ENCODE measurements at places on chromosomes 4 and X.

DNA sequence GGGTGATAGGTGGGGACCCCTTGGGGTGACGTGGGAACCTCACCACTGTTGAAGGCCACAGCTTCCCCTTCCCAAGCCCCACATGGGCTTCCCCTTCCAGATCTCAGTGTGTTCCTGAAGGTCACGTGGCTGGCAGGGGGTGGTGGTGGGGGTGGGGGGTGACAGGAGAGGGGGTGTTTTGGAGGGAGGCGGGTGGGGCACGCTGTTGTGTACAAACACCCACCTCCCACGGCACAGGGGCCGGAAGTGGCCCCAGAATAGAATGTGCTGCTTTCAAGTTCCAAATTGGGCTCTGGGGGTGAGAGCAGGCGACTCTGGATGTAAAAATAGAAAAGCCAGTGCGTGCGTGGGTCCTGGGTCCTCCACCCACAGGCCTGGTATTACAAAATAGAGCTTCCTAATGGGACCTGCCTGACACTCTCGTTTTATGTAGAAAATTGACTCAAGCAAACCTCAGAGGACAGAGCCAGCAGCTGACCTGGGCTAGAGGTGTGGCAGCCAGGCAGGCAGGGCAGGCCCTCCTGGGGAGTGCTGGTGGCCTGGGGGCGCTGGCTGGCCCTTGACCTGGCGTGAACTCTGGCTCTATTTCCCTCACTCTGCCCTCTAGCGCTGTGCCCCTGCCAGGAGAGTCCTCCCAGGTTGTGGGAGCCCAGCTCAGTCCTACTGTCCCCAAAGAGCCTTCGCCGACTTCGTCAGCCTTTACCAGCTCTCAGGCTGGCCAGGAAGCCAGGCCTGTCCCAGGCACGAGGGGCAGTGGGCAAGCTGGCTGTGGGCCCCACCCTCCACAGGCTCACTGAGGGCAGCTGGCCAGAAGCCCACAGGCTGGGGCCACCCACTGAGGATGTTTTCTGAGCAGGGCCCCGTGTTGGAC is 5.4 kb upstream of the SH3BP2 start:
- DNase-seq, result no peak

DNA sequence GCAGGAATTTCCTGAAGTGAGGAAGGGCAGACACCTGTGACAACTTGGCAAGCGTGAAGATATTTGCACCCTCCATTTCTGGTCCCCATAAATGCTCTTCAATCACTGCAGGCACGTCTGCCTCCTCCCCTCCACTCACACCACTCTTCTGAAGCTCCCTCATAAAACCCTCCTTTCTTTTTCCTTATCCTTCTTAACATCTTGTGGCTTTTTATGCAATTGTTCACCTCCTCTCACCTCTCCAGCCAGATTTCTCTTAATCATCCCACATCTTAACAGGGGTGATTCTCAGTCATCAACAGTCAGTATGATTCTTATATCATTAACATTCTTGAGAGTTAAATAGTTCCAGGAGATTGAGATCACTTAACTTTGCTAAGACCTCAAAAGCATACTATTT is 277.4 kb downstream of the SPRY1 start:
- DNase-seq, result no peak

DNA sequence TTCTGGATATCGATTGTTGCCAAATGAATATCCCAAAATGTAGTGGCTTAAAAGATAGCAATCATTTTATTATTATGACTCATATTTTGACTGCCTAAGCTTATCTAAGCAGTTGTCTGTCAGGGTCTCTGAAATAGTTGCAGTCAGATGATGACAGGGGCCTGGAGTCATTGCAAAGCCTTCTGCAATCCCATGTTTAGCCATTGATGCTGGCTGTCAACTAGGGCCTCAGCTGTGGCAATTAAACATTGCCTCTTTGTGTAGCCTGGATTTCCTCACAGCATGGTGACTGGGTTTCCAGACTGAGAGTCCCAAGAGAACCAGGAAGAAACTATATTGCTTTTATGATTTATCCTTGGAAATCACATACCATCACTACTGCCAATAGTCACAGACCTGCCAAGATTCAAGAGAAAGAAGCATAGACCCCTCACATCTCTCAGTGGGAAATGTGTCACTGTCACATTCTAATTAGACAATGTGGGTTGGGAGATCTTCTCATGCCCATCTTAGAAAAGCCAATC is 227.3 kb upstream of the NOCT start:
- no peak for DNase-seq

GRCh38 chr4:53535567-53535966 is 55.7 kb downstream of the LNX1 start:
- no peak for DNase-seq

GRCh38 chrX:30910124-30910860 is 21.2 kb upstream of the TAB3 start:
- no peak for DNase-seq

DNA sequence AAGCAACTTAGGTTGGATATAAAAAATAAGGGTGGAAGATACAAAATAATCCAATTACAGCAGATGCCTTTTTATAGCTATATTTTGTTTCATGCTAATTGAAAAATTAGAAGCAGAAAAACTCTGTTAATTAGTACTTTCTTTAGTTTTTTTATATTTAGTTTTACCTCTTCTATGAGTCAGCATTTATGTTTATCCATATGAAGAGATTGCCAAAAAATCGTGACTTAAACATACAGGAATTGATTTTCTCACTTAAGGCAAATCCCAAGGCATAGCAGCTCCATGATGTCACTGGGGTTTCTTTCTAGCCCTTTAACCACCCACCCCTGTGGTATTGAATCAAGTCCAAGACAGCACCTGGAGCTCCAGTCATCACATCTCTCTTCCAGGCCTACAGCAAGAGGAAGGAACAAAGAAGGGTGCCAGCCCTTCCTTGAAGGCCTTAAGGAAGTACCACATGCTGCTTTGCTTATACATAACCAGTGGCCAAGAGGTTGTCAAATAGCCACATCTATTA is 365.8 kb upstream of the TENM3 start:
- no peak for DNase-seq

- no peak for DNase-seq
Measured at GRCh38 chr4:46993075-46994006, at the start of gene GABRA4. Gene GABRA4, minus strand, starts transcription at chr4:46993581. Its CDS starts 157 bp downstream, at chr4:46993424.

DNA sequence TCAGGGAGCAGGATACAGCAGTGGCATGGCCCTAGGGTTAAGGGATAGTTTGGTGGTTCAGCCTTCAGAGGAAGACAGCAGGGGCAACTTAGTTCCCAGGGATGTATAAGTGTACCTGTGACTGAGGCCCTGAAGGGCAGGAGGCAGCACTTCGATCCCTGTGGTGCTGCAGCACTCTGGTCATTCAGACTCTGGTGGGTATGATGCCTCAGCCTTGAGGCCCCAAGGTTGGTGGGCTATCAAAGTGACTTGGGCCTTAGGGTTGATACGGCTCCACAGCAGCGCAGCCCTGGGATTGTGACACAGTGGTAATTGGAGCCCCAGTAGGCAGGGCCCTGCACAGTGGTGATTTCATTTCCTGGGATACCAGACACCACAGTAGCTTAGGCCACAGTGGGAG is 1703.1 kb downstream of the PCDH7 start:
- DNase-seq, result no peak

DNA sequence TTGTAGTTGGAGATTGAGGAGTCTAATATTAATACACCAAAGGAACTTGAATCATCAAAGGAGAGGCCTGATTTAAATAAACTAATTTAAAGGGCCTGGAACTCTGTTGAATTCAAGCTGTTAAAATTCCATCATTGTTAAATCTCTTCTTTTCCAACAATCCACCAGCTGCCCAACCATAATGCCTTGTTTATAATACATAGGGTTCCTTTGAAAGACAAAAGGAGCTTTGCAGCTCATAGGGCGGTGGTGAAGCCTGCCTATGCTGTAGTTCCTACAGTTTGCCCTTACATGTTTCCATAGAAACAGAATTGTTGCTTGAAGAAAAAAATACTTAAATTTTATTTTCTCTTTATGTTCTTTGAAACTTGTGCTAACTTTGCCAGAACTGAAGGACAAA is 102.8 kb downstream of the GLUD2 start:
- DNase-seq, result no peak

- no peak for DNase-seq
Measured at GRCh38 chrX:418927-419729, 32.4 kb upstream of the PPP2R3B start.

DNA sequence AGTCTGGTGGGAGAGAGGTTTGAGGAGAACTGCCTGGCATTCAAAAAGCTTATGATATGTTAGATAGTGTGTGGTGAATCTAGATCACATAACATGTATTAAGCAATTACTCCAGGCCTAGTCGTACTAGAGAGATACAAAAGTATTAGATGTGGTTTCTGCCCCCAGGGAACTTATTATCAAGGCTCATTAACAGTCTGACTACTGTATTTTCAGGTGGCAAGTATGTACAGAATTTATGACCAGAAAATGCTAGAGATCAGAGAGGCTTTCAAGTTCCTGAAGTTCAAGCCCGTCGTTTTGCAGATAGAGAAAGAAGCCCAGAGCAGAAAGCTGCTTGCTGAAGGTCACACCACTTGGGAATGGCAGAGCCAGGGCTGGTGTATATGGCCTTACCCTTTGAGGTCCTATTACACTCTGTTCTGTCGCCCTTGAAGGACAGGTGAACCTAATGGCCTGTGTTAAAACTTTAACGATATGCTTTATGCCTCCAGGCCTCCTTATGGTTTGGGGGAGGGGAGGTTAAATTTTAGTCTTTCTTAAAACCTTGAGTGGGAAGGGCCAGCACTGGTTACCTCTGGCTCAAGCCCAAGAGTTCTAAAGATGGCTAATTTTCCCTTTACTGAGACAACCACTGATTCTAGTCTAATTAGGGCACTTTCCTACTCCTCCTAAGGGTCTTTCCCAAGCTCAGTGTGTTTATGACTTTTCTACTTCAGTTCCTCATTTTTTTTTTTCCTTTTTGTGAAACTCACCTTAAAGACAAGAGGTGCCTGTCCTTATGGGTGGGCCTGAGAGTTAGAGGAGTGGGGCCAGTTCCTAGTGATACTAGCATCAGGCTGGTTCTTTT is 19.9 kb downstream of the TMEM164 start:
- no peak for DNase-seq

GRCh38 chrX:40263014-40263560 is 165.3 kb upstream of the BCOR start:
- peak; percentile 3 for DNase-seq

DNA sequence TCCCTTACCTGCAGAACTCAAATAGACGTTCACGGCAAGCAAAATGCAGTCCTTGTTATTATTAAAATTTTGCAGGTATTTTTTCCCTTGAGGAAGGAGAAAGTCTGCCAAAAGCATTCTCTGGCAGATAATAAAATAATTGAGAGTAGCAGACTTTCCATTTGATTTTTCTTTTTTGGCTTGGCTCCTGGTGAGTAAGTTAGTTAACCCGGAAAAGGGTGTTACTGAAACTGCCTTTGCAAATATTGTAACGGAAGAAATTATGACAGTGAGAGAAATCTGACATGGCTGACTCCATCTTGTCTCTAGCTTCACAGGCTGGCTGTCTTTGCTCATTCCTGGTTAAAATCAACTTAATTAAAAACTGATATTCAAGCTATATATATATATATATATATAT is 100.5 kb downstream of the GPR143 start:
- no peak for DNase-seq

DNA sequence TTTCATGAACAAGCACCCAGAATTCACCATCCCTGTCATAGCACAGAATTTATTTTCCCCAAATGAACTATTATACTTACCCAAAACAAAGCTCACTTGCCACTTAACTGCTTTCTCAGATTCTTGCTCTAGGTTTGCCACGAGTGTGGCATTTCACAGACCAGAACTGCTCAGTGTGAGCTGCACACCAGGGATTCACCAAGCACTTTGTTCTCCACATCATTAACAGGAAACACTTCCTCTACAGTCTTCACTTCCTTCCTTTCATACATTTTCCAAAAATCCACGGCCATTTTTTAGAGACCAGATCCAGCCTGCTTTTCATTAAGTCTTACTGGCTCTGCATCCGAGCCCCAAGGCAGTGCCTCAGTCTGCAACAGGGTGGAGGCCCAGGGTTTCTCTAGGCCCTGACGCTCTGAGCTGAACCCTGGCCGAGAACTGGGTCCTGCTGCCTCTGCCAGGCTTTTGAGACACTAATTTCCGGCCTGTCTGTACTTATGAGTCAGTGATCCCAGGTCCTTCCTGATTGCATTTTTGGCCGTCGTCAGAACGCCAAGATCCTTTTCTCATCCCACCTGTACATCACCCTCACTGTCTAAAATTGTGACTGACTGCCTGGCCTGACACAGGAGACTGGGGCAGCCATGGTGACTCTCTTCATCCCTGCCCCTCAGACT is 67.6 kb upstream of the MTNR1A start:
- DNase-seq, result no peak

DNA sequence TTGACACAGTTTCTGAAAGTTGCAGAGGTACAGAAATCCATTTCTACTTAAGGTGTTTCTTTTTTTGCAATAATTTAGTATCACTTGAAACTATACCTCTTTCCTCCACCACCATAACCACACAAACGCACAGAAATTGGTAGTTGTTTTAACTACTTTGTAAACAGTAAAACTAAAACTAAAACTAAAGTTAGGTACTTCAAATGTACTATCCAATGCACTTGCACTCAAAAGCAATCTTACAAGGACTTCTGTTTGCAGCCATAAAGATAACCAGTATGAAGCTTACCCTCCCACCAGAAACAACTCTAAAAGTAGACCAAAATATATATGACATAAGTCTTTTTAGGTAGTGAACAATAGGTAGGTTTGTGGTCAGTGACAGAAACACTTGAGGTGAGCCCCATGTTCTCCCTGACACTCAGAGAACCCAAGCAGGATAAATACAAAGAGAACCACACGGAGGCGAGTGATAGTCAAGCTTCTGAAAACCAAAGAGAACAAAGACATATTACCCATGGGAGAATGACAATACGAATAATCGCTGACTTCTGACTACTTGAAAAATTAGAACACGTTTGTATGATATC is 72.2 kb upstream of the VBP1 start:
- DNase-seq, result no peak

- DNase-seq, result no peak
Measured at GRCh38 chrX:76155786-76156185, 17.1 kb upstream of the PBDC1 start.

- no peak for DNase-seq
Measured at GRCh38 chr4:78610546-78611214, 59.1 kb downstream of the ANXA3 start.

DNA sequence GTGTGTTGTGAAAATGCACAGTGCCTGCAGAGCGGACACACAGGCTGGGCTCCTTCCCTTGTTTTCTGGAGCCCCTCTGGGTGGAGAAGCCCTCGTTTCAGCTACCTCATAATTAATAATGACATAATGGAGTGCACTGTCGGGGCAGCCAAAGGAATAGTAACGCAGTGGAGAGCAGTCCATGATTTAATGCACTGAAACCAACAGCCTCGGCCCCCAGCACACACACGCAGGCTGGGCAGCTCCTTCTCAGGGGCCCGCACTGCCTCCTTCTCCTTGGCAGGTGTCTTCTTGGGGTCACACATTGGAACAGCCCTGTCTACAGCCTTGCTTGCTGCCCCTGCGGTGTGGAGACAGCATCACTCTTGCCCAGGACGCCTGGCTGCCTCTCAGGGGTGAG is 89.2 kb downstream of the DCTD start:
- no peak for DNase-seq

Measured in LNCaP clone FGC (cell line).